Foreskin keratinocyte (primary cell): ENCODE measurements at places on chromosomes 16 and 17.

- DNase-seq: no peak
Observed at GRCh38 chr17:78362671-78363070, 2.8 kb upstream of the SOCS3 start.

GRCh38 chr17:79008666-79009387 is 737 bp downstream of the CANT1 start:
- DNase-seq: no peak

DNA sequence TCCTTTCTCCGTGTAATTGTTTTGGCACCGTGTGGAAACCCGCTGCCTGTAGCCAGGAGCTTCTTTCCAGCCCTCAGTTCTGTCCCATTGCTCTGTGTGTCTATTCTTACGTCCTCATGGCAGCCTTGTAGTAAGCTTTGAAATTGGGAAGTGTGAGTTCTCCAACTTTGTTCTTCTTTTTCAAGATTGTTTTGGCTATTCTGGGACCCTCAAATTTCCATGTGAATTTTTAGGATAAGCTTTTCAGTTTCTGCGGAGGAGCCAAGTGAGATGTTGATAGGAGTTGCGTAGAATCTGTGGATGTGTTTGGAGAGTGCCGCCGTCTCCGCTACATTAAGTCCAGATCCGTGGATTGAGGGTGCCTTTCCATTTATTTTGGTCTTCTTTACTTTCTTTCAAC is 15.2 kb downstream of the CHMP6 start:
- no peak for DNase-seq

- no peak for DNase-seq
Observed at GRCh38 chr16:78183437-78184237, 84.2 kb downstream of the WWOX start.
